ENCODE measurements at places on chromosomes 2 and 18.

- H3K4me1 ChIP-seq: no peaks in the 10 kb centered on the region
- no peak for DNase-seq
Observed at GRCh38 chr2:199772035-199772976, 78.7 kb downstream of the FTCDNL1 start.

DNA sequence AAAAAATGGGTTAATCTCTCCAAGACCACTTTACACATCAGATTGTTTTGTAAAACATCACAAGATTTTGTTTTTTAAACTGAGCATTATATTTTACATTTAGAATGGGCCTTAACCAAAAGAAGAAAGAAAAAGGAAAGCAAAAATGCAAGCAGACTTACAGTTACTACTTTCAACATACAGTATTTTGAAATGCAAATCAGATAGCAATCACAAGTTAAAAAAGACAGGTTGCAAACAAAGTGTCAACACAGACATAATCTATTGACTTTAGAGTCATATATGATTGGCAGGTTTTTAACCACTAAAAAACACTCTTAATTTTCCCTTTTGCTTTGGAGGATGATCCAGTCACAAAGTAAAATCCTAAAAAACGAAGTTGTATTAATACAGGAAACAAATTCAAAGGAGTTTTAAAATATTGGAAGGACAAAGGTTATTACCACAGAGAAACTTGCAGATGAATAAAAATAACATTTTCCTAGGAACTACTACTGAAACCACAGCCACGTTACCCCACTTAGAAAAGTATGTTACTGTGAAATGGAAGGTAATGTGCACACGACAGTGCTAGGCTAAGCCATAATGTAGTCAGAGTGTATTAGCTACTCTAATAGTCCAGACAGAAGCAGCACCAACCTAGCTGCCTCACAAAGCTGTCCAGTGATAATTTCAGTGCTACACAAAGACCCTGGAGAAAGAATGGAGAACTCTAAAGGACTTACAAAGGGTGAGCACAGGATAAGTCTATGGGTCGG, 22.9 kb downstream of the DARS1 start:
- peak overlapping the region; percentile 3 for H3K4me3 ChIP-seq
- peak overlapping the region; percentile 76 for H3K27ac ChIP-seq
- peaks cover 45% of the 10 kb centered on the region for H3K36me3 ChIP-seq
- peaks cover 48% of the 10 kb centered on the region for H3K4me1 ChIP-seq

DNA sequence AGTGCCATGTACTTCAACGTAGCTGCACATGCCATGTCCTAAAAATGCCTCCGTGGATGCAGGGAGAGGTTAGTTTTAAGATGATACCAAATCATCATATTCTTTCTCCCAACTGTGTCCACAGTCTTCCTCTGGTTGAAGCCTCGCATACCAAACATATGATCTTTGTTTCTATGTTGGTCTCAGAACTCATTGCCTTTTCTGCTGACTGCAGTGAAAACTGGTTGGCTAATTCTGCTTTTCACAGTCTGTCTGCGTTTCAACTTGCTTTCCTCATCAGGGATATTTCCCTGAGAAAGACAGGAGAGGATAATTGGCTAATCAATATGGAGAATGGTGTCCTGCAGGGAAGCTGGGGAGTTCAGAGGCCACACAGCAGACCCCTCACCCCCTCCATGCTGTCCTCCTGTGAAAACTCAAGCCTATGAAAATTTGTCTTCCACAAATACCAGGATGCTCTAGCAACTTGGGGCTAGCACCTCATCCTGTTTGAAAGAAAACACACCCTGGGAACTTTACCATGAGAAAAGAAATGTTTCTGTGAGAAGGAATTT, 192.2 kb upstream of the PXDN start:
- H3K4me3 ChIP-seq: no peak overlapping the region
- H3K27me3 ChIP-seq: no peaks in the 10 kb centered on the region
- no peak for DNase-seq
- no peak overlapping the region for H3K27ac ChIP-seq

DNA sequence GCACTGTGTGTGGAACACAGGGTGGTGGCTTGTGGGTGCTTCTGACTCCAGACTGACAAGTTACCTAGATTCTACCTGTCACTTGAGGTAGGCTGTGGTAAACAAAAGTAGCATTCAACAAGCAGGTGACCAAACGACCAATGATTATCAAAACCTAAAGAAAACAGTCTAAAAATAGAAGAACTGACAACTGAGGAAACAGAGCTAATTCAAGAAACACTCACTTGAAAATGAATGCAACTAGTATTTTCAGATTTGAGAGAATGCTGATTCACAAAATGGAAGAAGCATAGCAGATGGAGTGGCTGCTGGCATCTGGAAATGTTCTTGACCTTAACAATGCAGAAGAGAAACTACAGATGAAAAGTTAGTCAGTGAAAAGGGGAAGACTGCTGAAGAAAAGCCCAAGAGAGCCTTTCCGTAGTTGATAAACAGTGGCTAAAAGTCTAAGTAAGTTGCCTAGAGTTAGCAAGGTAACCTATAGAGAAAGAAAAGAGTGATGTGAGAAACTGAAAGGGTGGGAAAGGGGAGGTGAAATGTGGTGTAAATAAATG, 170.4 kb downstream of the NCK2 start:
- DNase-seq: no peak
- H3K4me3 ChIP-seq: no peak overlapping the region
- peaks cover 9% of the 10 kb centered on the region for H3K36me3 ChIP-seq
- no peak overlapping the region for H3K27ac ChIP-seq
- peaks cover 34% of the 10 kb centered on the region for H3K4me1 ChIP-seq

DNA sequence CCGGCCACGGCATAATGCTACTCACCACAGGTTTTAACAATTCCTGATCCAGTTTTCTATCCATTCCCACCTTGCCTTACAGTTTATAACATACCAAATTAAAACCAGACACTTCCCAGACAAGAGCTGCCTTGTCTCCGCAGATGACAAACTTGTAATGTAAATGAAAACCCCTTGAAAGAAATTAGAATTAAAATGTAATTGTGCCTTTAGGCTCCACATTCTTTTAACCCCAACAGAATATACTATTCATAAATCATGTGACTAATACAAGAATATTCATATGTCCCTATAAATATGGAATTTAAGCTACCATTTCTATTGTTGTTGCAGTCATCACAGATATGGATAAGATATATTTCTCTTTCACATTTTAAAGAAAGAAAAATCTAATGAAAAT, 69.9 kb upstream of the ZBTB14 start:
- no peak for DNase-seq
- H3K27ac ChIP-seq: no peak overlapping the region
- no peak overlapping the region for H3K4me3 ChIP-seq
- no peaks in the 10 kb centered on the region for H3K36me3 ChIP-seq
- H3K27me3 ChIP-seq: peaks cover 11% of the 10 kb centered on the region

DNA sequence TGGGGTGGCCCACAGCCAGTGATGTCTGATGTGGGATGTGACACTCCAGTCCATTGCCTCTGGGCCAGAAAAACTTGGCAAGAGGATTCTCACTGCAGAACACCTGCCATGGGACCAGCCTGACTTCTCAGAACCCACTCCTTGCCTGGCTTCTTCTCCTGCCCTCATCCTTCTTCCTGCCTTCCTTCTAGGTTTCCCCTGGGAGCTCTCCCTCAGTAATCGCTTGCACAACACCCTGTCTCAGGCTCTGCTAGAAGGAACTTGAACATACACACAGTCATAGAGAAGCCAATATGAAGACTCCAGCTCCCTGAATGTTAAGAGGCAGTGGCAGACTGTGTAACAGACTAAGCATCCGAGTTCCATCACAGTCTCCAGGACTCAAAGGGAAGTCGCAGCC, 4.3 kb upstream of the COL6A3 start:
- H3K4me1 ChIP-seq: peaks cover 16% of the 10 kb centered on the region
- peaks cover 16% of the 10 kb centered on the region for H3K36me3 ChIP-seq
- H3K27me3 ChIP-seq: peaks cover 5% of the 10 kb centered on the region
- no peak overlapping the region for H3K4me3 ChIP-seq
- no peak for DNase-seq

DNA sequence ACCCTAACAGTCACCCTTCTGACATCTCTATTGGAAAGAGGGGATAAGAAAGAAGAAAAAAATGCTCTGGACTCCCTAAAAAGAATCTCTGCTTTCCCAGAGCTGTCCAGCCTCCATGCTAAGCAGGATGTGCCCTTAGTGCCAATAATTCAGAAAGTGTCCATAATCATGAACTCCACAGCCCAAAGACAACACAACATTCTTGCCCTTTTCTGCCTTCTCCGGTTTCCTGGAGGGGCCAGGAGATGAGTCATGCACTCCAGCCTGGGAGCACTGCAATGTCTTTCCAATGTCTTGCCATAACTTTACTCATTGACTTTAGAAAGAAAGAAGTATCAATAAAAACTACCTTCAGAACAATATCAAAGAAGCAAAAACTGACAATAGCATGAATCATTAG, 44.0 kb downstream of the KLF7 start:
- H3K4me3 ChIP-seq: no peak overlapping the region
- no peaks in the 10 kb centered on the region for H3K27me3 ChIP-seq
- peaks cover 60% of the 10 kb centered on the region for H3K4me1 ChIP-seq
- H3K27ac ChIP-seq: no peak overlapping the region
- no peak for DNase-seq

GRCh38 chr18:61587865-61588264, 254.6 kb downstream of the CDH20 start:
- no peak overlapping the region for H3K27ac ChIP-seq
- no peaks in the 10 kb centered on the region for H3K4me1 ChIP-seq
- H3K4me3 ChIP-seq: no peak overlapping the region
- no peaks in the 10 kb centered on the region for H3K36me3 ChIP-seq

DNA sequence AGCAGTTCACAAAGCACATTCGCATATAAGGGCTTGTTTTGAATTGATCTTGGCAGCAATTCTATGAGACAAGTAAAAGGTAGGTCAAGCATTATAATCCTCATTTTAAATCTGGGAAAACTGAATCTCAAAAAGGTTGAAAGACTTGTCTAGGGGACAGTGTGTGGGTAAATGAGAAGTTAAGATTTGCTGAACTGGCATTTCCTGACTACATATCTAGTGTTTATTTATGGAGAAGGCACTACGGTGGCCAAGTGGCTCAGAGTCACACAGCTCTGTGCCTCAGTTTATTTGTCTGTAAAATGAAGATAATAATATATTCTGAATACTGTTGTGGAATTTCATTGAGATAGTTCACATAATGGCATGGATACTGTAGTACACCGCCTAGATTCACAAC, 16.3 kb upstream of the IL1RN start:
- no peak overlapping the region for H3K4me3 ChIP-seq
- H3K27ac ChIP-seq: no peak overlapping the region
- peaks cover 3% of the 10 kb centered on the region for H3K4me1 ChIP-seq
- H3K27me3 ChIP-seq: peaks cover 8% of the 10 kb centered on the region
- DNase-seq: no peak

DNA sequence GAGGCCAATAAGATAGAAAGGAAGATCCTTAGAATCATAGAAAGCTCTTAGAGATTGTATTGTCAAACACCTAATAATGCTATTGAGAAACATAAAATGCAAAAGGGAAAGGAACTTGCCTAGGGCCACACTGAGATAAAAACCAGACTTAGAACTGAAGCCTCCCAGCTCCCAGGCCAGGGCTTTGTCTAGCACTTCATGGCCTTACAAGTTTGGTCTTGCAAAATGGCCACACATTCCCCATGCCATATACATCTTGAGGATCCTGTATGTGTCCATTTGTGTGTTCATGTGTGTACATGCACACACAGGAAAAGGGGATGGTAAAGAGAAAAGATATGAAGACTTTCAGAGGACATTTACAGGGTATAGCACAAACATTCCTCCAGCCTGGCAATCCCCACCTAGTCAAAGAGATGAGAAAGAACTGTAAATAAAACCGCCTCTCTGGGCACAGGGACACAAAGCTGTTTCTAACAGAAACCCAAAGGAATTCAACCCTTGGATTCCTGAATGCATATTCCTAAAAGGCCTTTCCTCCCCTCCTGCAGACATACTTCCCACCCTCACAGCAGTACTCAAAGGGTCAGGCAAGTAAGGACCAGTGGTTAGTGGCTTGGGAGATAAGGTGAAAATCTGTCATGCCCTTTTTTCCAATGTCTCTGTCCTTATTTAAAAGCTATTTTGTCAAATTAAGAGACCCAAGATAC, 99.7 kb upstream of the KLHL29 start:
- H3K27ac ChIP-seq: no peak overlapping the region
- no peaks in the 10 kb centered on the region for H3K27me3 ChIP-seq
- no peaks in the 10 kb centered on the region for H3K36me3 ChIP-seq
- no peak overlapping the region for H3K4me3 ChIP-seq
- DNase-seq: no peak
- H3K4me1 ChIP-seq: no peaks in the 10 kb centered on the region

DNA sequence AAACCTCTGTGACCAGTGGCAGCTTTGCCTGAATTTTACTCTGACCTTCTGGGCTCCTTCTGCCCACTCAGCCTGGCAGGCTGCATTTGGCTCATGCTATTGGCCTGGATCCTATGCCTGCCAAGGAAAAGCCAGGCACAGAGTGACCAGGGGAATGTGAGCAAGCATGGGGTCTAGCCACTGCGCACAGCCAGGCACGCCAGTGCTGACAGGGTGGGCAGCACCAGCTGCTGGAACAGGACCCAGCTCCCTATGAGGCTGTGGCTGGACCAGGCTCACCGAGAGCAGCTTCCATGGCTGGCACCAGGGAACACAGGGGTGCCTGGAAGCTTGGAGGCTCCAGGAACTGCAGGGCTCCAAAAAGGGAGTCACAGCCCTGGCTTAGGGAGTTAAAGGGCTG, 311.5 kb upstream of the SYT4 start:
- H3K4me3 ChIP-seq: no peak overlapping the region
- H3K4me1 ChIP-seq: no peaks in the 10 kb centered on the region
- no peak overlapping the region for H3K27ac ChIP-seq
- DNase-seq: no peak
- no peaks in the 10 kb centered on the region for H3K27me3 ChIP-seq

GRCh38 chr2:121731366-121731765, 5.3 kb downstream of the NIFK start:
- peaks cover 86% of the 10 kb centered on the region for H3K36me3 ChIP-seq
- H3K27ac ChIP-seq: peak overlapping the region; percentile 26
- H3K27me3 ChIP-seq: no peaks in the 10 kb centered on the region
- peaks cover 63% of the 10 kb centered on the region for H3K4me1 ChIP-seq
- H3K4me3 ChIP-seq: no peak overlapping the region

GRCh38 chr18:78571831-78572347, 407.7 kb upstream of the SALL3 start:
- DNase-seq: no peak
- H3K4me3 ChIP-seq: no peak overlapping the region
- no peaks in the 10 kb centered on the region for H3K27me3 ChIP-seq
- H3K36me3 ChIP-seq: no peaks in the 10 kb centered on the region
- no peaks in the 10 kb centered on the region for H3K4me1 ChIP-seq

DNA sequence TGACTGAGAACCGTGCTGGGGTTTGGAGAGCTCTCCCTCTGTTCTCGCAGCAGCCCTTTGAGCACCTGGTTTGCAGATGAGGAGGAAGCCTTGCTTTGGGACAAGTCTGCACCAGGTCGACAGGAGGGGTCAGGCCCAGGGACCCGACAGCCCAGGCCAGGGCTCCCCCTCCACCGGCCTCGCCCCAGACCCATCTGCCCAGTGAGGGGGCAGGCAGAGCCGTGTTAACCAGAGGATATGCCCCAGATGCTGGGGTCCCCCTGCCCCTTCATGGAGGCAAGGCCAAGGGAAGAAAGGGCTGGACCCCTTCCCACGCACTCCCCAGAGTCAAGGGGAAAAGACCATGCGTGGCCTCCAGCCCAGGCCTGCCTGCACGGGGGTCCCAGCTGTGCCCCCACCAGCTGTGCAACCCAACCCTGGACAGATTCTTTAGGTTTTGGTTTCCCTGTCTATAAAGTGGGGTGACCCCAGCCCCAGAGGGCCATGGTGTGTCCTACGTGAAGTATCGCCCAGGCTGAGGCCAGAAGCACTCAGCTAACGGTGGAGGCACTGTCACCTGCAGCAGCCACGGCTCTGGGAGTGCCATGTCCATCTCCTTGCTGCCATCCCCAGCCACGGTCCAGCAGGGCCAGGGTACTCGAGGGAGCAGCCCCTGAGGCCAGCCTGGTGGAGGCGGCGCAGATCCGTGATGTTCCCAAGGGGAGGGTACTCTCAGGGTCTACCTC, 4.8 kb upstream of the SNED1 start:
- H3K27ac ChIP-seq: no peak overlapping the region
- H3K36me3 ChIP-seq: no peaks in the 10 kb centered on the region
- no peak for DNase-seq

Measured in activated naive CD8-positive, alpha-beta T cell treated with anti-CD3 and anti-CD28 coated beads, Interleukin-2, amount 50 U/mL, for 24 hours (primary cell).